MCF 10A (cell line): ENCODE measurements at places on chromosomes 7 and 10. TPM values are rescaled to one million over a fixed set of nuclear protein-coding genes. Genes with fewer than 3 reads are reported as not detected.

Gene GPR15LG
- not detected in 2 replicates for total RNA-seq

Gene PDSS1
- 9.1 and 14.3 TPM in 2 replicates for total RNA-seq

Gene DCLRE1A
- 9.0 and 9.2 TPM in 2 replicates for total RNA-seq

Gene RAB11FIP2
- 23.9 and 27.1 TPM in 2 replicates for total RNA-seq

Gene CALCR
- total RNA-seq: not detected in 2 replicates

Gene AUTS2
- total RNA-seq: 1.3 and 1.8 TPM in 2 replicates

Gene EPHA1
- total RNA-seq: 0.89 and 1.2 TPM in 2 replicates

Gene NSUN6
- total RNA-seq: 16.0 and 16.2 TPM in 2 replicates

Gene TSPAN13
- total RNA-seq: 14.0 and 14.1 TPM in 2 replicates

Gene PNLIPRP1
- not detected in 2 replicates for total RNA-seq

Gene CYP2W1
- total RNA-seq: not detected in 2 replicates

Gene PON3
- not detected in 2 replicates for total RNA-seq

Gene RBM20
- total RNA-seq: not detected in 2 replicates

Gene MACROH2A2
- 17.6 and 21.3 TPM in 2 replicates for total RNA-seq

Gene GBX1
- not detected in 2 replicates for total RNA-seq

Gene EN2
- total RNA-seq: not detected in 2 replicates

Gene BMPR1A
- 27.3 and 34.3 TPM in 2 replicates for total RNA-seq

Gene LIPK
- not detected in 2 replicates for total RNA-seq

Gene PDK4
- total RNA-seq: 1.2 and 1.3 TPM in 2 replicates

Gene OR2A42
- not detected in 2 replicates for total RNA-seq

Gene INMT
- not detected in 2 replicates for total RNA-seq

Gene INA
- total RNA-seq: not detected in 2 replicates

Gene SLC35G1
- total RNA-seq: 3.2 and 4.9 TPM in 2 replicates

Gene GDF2
- not detected in 2 replicates for total RNA-seq

Gene RSPH10B2
- total RNA-seq: not detected in 2 replicates
